ENCODE measurements at places on chromosomes 7 and 10. TPM values are rescaled to one million over a fixed set of nuclear protein-coding genes. Genes with fewer than 3 reads are reported as not detected.

RASA4B gene
- 18.3 TPM for polyA plus RNA-seq

ARF5 gene
- polyA plus RNA-seq = 158 TPM

ELAPOR2 gene
- polyA plus RNA-seq = 2.9 TPM

CYP2E1 gene
- 1.5 TPM for polyA plus RNA-seq

DNA sequence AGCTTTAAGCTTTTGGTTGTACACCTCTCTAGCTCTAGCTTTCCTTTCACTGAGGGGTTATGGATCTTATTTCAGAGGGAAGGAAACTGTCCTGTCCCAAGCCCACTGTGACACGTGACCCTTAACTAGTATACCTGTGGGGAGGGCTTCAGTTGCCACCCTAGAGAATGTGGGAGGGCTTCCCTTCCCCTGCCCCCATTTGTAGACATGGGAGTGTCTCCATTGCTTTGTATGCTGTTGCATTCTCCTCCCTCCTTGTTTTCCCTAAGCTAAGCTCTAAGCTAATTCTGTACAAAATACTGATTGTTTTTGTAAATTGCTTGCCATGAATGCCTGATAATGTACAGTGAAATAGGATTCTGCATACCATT, 11.2 kb downstream of the LUC7L2 start:
- no peak for DNase-seq

GRCh38 chr10:78959924-78960285, 108.9 kb upstream of the ZMIZ1 start:
- DNase-seq = no peak

DNA sequence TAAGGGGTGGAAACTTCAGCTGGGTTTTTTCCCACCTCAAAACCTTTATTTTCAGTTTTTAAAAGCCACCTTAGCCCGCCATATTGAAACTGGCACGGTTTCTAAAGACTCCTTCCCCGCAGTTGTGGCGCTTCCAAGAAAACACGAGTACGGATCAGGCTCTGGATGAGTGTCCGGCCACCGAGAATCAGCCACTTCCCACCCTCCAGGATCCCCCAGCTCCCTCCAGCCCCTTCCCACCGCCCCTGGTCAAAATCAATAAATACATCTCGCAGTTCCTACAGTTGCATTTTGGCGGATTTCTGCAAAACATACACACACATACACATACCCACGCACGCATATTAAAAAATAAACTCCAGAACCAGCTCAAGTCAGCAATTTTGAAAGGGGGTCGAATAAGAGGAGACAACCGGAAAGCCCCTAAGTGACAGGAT, 1.1 kb downstream of the SFMBT2 start:
- DNase-seq = no peak

GRCh38 chr7:87648316-87648715, 20.1 kb downstream of the RUNDC3B start:
- no peak for DNase-seq

Data from left renal pelvis (tissue), 4 donors.